Right cardiac atrium (tissue), 5 donors: ENCODE measurements at places on chromosomes 4 and X. TPM values are rescaled to one million over a fixed set of nuclear protein-coding genes. Genes with fewer than 3 reads are reported as not detected.

Gene LEF1
- total RNA-seq = 0.62 TPM

Gene PNMA6E
- not detected for total RNA-seq

Gene ZNF185
- total RNA-seq = 1.4 TPM

Gene CLNK
- total RNA-seq = not detected

Gene NKX6-1
- total RNA-seq = not detected

Gene ARX
- total RNA-seq = not detected

Gene SLC49A3
- total RNA-seq = 19.5 TPM

Gene MAGEA9B
- not detected for total RNA-seq

Gene ARAP2
- total RNA-seq = 5.6 TPM

Gene HPSE
- total RNA-seq = 2.3 TPM

Gene SLC7A11
- total RNA-seq = 7.2 TPM

Gene WNK3
- total RNA-seq = 4.3 TPM

Gene HMX1
- not detected for total RNA-seq

Gene IL1RAPL1
- total RNA-seq = 2.4 TPM

Gene HSFX2
- total RNA-seq = not detected

Gene TLR6
- 3.1 TPM for total RNA-seq

Gene NDNF
- total RNA-seq = 6.3 TPM

Gene C4orf50
- total RNA-seq = not detected

Gene CT55
- total RNA-seq = not detected

Gene CTAG1A
- total RNA-seq = not detected

Gene SOD3
- 70.3 TPM for total RNA-seq

Gene TKTL2
- total RNA-seq = not detected

Gene ARHGAP36
- total RNA-seq = 0.12 TPM
